ENCODE measurements at places on chromosomes 3 and 15.

DNA sequence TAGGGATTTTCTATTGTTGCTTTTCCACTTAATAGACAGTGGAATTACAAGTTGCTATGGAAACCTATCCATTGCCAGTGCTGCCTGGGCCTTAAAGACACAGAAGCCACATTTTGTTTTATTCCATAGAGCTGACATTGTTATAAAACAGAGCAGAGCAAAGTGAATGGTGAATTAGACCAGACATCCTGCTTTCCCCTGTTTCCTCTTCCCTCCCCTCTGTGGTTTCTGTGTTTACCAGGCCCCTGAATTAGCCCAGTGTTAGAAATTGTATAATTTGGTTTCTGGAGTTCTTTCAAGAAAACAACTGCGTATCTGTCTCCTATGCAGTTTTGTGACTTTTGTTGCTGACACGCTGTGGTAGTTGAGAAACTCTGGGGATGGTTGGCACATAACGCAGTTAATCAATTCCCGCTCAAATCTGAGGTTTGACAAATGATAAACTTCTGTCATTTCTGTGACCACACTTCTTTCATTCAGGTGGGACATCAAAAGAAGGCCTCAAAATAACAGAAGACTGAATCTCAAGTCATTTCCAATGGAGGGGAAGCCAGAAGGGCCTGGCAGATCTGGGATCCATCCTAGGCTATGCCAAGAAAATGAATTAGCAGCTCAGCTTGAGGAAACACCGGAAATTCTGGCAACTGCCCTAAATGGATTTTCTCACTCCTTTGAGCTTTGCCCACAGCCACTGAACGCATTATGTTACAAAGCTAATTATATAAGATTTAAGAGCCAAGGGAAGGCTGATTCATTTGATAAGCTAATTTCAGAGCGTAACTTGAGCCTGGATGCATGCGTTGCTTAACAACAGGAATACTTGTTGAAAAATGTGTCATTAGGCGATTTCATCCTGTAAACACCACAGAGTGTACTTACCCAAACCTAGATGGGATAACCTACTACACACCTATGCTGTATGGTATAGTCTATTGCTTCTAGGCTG, 46.9 kb downstream of the NR1D2 start:
- peak; percentile 90 for DNase-seq

- no peak for DNase-seq
Observed at GRCh38 chr15:75836959-75837334, 6.3 kb upstream of the UBE2Q2 start.

DNA sequence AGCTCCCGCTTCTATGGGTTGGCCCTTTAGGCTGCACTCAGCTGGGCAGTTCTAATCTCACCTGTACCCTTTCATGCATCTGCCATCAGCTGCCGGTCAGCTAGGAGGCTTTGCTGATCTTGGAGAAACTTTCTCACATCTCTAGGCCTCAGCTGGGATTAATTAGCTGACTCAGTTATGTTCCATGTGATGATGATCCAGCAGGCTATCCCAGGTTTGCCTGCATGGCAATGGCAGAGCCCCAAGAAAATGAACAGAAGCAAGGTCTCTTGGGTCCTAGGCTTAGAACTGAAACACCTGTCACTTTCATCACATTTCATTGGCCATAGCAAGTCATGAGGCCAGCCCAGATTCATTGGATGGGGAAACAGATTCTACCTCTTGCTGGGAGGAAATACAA, 304.6 kb upstream of the TBC1D5 start:
- no peak for DNase-seq

- no peak for DNase-seq
Observed at GRCh38 chr3:54344601-54345231, 222.4 kb downstream of the CACNA2D3 start.

GRCh38 chr3:172824229-172824628, 73.7 kb downstream of the ECT2 start:
- no peak for DNase-seq

GRCh38 chr15:86743283-86743903, 663.7 kb downstream of the AGBL1 start:
- no peak for DNase-seq

- DNase-seq: peak; percentile 77
Observed at GRCh38 chr3:181880331-181880730, 168.6 kb downstream of the SOX2 start.

DNA sequence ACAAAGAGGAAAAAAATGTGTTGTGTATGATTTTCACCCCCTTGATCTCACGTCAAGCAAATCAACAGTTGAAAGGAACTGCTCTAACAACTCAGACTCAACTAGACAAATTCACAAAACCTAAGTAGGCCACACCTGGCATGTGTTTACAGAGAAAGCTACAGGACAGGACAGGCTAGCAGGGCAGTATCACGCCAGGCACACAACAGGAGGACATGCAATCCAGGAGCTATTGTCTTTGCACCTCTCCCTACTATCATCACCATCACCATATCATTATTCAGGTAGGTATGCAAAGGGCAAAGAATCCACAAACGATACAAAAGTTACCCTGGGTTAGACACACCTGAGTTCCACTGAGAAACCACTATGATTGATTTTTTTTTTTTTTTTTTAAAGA, 86.4 kb downstream of the TBL1XR1 start:
- no peak for DNase-seq

- DNase-seq: no peak
Observed at GRCh38 chr15:91192690-91193377, 92.8 kb downstream of the SV2B start.

DNA sequence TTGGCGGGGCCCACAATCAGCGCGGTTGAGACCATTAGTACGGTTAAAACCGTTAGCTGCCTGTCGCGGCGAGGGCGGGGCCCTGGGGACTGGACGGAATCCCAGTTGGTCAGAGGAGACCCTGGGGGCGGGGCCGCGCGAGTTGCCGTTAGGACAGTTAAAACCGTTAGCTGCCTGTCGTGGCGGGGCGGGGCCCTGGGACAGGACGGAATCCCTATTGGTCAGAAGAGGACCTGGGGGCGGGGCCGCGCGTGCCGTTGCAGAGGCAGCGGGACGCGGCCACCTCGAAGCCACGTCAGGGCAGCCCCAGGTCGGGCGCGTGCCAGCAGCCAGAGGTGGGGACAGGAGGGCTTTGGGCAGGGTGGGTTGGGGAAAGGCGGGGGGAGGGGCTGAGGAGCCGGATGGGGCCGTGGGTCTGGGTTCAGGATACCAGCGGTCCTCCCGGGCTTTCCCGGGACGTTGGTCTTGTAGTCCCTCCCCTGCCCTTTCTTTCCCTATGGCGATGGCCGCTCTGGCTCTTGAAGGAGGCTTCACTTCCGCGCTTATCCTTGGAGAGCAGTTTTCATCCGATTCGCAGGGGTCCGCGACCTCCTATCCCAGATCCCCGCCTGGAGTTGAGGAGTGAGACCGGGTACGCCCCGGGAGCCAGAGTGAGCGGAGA, 28.0 kb downstream of the KLHDC8B start:
- no peak for DNase-seq

DNA sequence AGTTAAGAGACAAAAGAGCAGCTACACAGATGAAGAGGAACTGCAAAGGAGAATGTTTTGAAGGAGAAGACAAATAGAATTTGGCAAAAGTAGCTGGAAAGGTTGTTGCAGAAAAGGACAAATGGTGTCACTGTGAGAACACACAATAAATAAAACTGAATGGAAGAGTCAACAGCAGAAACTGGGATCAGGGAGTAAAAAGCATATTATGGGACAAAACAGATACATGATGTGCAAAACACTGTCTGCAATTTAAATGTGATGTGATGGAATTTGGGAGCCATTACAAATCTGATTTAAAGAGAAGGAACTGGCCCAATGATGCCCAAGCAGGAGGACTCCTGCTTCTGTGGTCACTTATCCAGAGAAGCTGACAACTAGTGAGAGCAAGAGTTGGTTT, 46.1 kb downstream of the CD47 start:
- DNase-seq: no peak

GRCh38 chr3:6062261-6063187, 798.4 kb upstream of the GRM7 start:
- DNase-seq: no peak
